ENCODE measurements at places on chromosomes 11 and 22.

DNA sequence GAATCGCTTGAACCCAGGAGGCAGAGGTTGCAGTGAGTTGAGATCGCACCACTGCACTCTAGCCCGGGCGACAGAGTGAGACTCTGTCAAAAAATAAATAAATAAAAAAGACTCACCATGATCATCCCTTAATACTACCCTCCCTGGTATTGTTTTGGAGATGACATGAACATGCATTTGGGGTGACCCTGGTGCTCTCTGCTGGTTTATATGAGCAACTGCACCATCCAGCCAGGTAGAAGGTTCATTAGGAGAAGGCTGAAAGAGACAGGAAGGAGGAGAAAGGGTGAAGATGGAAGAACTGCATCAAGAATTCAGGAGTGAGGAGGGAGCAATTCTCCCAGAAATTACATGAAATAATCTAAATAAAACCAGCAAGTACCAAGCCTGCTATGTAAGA is 37.8 kb downstream of the SLC5A1 start:
- DNase-seq = no peak

- DNase-seq = no peak
These were observed 7.0 kb downstream of the NCAPD3 start for GRCh38 chr11:134216816-134217215.

- DNase-seq = no peak
These were observed 14.8 kb downstream of the LGALS12 start for GRCh38 chr11:63520606-63521170.

GRCh38 chr11:102798012-102798746 is at the start of gene MMP1:
Gene MMP1, minus strand, starts transcription at chr11:102798160. Its CDS starts 68 bp downstream, at chr11:102798092.
- DNase-seq = no peak

- DNase-seq = no peak
These were observed 76.4 kb downstream of the GGTLC2 start for GRCh38 chr22:22720724-22721261.

DNA sequence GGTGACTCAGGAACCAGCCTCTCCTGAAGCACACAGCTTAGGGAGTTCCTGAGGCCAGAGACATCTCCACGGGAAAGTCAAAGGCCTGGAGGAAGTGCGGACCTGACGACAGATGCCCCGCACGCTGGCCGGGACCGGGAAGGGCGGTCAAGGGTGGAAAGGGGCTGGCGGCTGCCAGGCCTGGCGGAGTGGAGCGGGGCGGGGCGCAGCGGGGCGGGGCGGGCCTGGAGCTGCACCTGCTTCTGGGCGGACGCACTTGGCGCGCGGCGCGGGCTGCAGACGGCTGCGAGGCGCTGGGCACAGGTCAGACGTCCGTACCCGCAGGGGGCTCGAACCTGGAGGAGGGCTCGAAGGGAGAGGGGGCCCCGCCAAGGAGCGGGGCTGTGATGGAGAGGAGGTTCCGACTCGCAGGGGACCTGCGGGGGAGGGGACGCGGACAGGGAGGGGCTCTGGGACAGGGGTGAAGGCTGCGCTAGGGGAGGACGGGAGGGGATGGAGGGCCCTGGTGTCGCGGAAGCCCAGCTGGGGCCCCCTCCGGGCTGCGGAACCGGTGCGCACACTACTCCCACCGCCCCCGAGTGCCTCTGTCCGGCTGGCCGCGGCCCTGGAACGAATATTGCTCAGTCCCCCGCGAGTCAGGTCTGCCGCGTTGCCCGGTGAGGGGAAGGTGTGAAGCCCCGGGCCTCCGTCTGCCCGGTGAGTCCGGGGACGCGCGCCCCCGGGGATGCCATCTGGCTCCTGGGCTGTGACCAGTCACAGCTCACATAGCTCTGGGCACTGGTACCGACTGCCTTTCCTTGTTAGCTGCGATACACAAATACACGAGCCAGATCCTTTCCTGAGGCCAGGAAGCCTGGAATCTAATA is at the start of gene TMEM45B:
Gene TMEM45B, plus strand, starts transcription at position 253 of the 866 bp plus-strand sequence. CDS start 36,635 bp downstream, outside the sequence.
- DNase-seq = no peak

DNA sequence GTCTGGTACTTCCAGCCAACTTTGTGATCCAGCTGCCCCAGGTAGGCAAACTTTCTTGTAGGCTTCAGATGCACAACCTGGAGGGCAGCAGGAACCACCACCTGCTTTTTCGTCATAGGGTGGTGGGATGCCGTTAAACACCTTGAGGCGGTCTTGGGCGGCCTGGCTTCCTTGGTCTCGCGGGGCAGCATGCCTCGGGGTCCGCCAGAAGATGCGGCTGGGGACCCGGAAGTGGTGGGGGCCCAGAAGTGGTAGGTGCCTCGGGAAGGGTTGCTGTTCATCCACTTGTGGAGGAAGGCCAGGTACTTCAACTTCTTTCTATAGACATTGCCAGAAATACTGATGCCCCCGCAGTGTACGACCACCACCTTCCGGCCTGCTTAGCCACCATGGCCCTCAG is 13.3 kb downstream of the DUSP18 start:
- no peak for DNase-seq

- no peak for DNase-seq
These were observed 35.7 kb downstream of the CD44 start for GRCh38 chr11:35174666-35175065.

- no peak for DNase-seq
These were observed 64.2 kb downstream of the DNAJC24 start for GRCh38 chr11:31433851-31434250.

- no peak for DNase-seq
These were observed 115.8 kb downstream of the ATG16L2 start for GRCh38 chr11:72930008-72930407.

GRCh38 chr11:79481795-79482194 is 41.0 kb upstream of the TENM4 start:
- DNase-seq = no peak

GRCh38 chr11:12552692-12553091 is 121.5 kb upstream of the TEAD1 start:
- DNase-seq = no peak

GRCh38 chr11:19430346-19430745 is 189.6 kb upstream of the E2F8 start:
- DNase-seq = no peak

DNA sequence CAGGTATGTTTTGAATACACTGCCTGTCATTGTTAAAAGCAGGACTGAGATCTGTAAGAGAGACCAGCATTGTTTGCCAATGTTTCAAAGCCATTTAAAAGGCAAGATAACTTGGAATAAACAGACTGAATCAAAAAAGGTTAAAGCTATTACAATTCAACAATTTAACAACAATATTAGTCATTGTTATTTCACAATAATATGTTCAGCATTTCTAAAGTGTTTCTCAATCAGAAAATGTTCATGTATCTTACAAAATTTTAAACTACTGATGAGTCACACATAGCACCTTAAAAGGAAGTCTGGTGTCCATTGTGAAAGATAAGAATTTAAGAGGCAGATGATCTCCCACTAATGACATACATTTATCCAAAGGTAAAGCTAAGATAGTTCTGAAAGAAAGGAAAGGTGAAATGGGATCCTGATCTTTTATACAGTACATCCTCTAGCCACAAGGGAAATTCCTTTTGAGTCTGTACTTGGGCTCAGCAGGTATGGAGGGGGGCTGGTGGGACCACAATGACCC is 79.7 kb downstream of the MAML2 start:
- no peak for DNase-seq

GRCh38 chr11:96061069-96061468 is 137.2 kb upstream of the MTMR2 start:
- DNase-seq = no peak

DNA sequence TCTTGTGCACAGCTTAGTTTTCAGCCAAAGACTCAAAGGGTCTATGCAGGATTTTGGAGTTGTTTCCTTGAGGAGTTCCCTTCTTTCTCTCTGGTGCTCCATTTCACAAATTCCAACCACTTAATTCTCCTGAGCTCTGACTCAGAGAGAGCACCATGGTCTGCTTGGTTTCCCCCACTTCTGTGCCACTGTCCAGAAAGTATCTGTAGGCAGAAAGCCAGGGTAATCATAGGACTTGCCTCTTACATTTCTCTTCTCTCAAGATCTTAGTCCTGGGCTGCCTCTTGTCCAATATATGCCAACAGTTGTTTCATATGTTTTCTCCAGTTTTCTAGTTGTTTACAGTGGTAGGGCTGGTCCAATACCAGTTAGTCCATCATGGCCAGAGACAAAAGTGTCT is 6.4 kb upstream of the MRGPRD start:
- no peak for DNase-seq

- no peak for DNase-seq
These were observed 10.9 kb upstream of the NAALADL1 start for GRCh38 chr11:65069217-65069616.

GRCh38 chr11:100863080-100863581 is 176.0 kb downstream of the ARHGAP42 start:
- DNase-seq = no peak

DNA sequence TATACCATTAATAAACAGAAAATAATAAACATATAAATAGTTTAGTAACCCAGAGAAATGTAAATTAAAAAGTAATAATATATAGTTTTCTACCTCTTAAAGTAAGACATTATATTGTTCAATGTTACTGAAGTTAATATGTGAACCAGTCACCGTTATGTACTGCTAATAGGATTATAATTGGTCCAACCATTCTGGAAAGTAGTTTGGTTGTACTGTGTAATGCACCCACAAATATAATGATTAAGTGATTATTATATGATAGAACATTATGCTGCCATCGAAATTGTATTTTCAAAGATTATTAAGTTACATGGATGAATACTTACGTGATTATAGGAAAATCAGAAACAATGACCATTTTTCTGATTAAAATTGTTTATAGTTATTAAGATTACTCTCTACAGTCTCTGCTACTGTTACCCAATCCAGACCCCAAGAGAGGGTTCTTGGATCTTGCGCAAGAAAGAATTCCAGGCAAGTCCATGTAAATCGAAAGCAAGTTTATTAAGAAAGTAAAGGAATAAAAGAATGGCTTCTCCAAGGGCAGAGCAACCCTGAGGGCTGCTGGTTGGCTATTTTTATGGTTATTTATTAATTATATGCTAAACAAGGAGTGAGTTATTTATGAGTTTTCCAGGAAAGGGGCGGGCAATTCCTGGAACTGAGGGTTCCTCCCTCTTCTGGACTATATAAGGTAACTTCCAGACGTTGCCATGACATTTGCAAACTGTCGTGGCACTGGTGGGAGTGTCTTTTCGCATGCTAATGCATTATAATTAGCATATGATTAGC is 50.1 kb downstream of the ACER3 start:
- DNase-seq = no peak

DNA sequence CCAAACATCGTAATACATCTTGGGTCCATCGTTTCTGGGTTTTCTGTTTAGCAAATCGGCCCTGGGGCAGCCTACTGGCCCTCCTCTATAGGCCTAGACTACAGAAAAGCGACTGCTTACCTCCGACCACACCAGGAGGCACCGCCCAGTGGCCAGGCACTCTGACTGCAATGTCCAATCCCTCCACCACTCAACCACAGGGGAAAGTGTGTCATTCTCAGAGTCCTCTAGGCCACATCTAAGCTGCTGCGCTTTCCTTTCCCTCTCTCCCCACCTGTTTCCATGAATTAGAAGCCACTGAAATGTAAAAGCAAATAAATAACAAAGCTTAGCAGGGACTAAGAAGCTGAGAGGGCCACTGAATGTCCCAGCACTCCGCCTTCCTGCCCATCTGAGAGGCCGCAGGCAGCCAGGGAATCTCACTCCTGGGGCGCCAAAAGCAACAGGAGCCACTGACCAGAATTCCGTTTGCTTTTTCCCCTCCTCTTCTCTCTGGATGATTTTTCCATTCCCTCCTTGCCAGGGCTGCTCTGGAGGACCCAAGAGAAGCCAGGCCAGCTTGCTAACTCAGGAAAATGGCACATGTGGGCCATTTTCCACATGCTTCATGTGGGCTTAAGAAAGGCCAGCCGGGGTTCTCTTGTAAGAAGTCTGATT is 50.1 kb upstream of the FLI1 start:
- DNase-seq = no peak

GRCh38 chr11:117837791-117838190 is 13.2 kb upstream of the FXYD2 start:
- DNase-seq = no peak

DNA sequence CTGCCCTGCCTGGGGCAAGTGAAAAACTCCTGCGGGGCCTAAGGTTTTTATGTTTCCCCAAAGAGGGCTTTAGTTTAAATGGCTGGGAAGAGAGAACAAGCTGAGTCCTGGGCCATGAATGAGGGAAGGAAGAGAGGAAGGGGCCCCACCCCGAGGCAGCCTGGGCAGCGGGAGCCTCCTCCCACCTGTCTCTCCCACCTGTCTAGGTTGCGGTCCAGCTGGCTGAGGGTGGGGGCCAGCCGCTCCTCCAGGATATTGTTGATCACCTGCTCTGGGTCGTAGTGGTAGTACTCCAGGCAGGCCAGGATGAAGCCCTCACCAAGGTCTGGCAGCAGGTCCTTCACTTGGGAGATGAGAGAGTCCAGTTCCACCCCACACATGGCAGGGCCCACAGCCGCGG is 34.6 kb downstream of the UQCR10 start:
- no peak for DNase-seq

DNA sequence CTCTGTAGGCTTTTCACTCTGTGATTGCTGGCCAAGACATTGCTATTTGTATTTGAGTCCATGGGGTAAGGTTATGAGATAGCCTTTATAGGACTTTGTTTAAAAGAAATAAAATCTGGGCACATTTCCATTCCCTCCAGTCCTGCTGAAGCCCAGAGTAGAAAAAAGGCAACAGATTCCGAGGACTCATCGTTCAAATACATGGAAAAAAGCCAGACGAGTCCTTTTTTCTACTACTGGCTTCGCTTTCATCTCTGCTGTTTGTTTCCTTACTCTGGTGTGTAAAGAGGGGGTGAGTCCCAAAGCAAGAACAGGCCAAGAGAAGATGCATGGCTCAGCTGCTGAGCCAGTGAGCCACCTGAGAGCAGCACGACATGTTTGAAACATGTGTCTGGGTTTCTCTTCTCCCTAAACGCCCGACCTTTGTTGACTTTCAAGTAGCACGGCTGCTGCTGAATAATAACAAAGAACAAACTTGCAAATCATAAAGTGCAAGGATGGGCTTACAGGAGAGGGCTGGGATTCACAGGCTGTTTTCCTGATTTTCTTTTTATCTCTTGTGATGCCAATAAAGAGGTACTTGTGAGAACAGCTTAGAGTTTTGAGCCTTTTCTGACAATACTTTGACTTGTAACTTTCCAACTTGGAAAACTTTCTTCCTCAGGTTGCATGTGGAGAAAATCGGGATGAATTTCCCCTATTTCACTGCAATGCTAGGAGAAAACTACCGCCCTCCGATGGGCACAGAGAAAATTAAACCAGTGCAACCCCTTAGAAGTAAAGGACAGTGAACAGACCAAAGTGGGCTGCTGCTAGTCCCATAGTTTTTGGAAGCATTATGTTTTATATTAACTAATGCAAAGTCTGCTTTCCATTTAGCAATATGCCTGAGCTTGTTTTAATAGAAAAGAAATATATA is 195.2 kb upstream of the RAG2 start:
- DNase-seq = no peak

- no peak for DNase-seq
These were observed 1272.1 kb downstream of the BRD1 start for GRCh38 chr22:48555606-48556005.

DNA sequence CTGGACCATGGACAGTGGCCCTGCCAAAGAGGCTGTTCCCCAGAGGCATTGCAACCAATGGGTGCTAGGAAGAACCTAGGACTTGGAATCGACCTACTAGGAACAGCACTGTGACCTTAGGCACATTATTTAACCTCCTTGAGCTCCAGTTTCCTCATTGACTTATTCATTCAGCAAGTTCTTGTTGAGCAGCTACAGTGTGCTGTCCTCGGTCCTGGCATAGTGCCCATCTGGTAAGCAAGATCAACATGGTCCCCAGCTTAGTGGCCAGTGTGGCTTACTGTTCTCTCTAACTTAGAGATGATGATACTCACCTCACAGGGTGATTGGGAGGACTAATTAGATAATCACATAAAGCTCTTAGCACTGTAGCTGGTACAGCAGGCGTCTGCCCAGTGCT is 8.2 kb downstream of the ABCG4 start:
- no peak for DNase-seq

All from stimulated activated CD8-positive, alpha-beta memory T cell treated with anti-CD3 and anti-CD28 coated beads, Interleukin-4, amount 100 ng/mL, for 4 hours (primary cell).